ENCODE measurements at places on chromosomes 11 and 22.

- DNase-seq = no peak
These were observed 71.2 kb downstream of the CACNA1I start for GRCh38 chr22:39641660-39642310.

DNA sequence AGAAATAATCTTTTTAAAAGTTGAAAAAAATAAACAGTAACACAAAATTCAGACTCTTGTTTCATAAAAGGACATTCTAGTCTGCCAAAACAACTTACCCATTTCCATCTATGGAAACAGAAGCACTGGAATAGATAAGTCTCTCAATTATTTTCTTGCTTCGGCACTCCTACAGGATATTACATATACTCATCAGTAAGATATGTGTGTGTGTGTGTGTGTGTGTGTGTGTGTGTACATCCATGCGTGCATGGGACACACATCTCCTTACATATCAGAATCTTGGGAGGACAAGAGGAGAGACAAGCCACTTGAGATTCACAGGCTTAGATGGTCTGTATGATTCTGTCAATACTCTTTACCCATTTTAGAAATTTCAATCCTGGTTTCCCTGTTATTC is 144.6 kb downstream of the ATG16L2 start:
- no peak for DNase-seq

DNA sequence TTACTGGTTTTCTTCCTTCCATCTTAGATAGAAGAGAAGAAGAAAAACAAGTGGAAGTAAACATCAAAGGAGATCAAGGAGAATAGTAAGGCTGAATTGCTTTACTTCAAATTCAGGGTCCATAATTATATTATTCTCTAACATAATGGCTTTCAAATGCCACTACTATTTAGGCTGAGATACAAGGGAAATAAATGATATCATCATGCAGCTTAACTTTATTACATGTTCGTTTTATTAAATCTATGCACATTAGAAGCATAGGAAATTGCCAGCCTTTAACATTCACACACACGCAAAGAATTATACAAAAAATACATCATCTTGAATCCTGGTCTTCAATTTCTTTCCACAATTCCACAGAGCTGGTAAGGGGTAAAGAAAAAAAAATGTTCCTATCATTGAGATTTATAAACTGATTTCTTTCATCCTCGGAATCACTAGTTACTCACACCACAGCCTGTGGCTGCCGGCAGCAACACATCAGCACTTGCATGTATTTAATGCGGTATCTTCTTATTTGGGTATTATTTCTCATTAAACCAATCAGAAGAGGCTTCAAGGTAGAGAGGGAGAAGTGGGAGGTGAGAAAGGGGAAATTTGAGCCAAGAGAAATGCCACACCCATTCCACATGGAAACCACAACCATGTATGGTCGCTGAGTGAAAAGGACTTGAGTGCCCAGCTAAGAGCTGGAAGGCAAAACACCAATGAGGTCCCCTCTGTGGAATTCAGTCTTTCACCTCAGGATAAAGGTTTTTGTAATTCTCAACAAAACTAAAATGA is 26.3 kb downstream of the SYTL2 start:
- peak; percentile 67 for DNase-seq

GRCh38 chr22:36027579-36027934 is 1.1 kb downstream of the RBFOX2 start:
- DNase-seq = peak; percentile 43

DNA sequence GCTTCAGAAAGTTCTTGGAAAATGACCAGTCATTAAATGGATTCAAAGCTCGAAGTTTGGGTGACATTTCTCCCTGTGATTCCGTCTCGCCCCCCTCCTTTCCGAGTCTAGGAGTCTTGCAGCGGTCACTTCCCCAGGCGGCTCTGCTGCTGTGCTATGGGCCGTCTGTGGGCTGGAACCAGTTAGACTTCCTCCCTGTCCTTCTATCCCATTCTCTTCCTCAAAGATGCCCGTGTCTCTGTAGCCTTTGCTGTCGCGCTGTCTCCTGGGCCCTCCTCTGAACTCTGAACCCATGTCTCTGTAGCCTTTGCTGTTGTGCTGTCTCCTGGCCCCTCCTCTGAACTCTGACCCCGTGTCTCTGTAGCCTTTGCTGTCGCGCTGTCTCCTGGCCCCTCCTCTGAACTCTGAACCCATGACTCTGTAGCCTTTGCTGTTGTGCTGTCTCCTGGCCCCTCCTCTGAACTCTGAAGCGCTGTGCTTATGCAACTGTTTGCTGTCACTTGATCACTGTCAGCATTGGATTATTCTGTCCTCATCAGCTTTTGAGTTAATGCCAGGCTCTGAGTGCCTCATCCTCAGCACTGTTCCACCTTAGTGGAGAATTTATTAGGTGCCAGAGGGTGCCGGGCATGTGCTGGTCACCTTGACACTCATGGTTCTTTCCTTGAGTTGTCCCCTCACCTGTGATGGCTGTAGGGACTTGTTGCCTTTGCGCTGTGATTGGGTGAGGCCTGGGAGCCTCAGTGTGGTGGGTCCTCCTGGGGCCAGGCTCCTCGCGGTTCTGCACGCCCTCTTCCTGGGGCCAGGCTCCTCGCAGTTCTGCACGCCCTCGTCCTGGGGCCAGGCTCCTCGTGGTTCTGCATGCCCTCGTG is 173.3 kb downstream of the TBC1D22A start:
- DNase-seq = peak; percentile 17

DNA sequence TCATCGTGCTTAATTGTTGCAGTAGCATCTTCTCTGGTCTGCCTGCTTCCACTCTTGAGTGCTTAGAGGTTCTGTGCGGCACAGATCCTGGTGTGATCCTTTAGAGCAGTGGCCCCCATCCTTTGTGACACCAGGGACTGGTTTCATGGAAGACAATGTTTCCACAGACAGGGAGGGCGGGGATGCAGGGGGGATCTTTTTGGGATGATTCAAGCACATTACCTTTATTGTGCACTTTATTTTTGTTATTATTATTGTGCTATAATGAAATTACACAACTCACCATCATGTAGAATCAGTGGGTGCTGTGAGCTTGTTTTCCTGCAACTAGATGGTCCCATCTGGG is 76.8 kb upstream of the SHANK2 start:
- DNase-seq = no peak

GRCh38 chr11:118198370-118198769 is 21.9 kb upstream of the SCN2B start:
- DNase-seq = peak; percentile 91

DNA sequence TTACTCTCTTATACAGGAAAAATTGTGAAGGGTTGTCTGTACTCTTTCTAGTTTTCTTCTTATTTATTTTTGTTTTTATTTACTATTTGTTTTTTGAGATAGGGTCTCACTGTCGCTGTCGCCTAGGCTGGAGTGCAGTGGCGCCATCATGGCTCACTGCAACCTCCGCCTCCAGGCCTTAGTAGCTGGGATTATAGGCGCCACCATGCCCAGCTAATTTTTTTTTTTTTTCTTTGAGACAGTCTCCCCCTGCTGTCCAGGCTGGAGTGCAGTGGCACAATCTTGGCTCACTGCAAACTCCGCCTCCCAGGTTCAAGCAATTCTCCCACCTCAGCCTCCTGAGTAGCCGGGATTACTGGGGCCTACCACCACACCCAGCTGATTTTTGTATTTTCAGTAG is 18.4 kb downstream of the CUL5 start:
- no peak for DNase-seq

DNA sequence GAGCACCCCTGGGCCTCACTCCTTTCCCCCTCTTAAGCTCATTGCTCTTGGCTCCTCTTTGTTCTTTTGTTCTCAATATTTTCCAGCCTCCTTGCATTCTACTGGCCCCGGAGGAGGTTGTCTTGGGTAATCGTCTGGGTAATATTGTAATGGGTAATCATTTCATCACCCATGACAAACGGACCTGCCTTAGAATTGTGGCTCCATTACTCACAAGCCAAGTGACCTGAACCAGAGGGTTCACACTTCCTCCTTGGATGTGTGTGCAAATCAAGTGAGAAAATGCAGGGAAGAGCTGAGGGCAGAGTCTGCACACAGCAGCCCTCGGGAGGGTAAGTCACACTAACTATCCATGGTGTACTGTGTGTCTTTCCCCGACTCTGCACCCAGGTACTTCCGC is 305.0 kb downstream of the BUD13 start:
- no peak for DNase-seq

- DNase-seq = peak; percentile 30
These were observed 1.1 kb upstream of the PLXNB2 start for GRCh38 chr22:50308597-50308935.

GRCh38 chr11:64094463-64095260 is 58.9 kb downstream of the FLRT1 start:
- peak; percentile 87 for DNase-seq

DNA sequence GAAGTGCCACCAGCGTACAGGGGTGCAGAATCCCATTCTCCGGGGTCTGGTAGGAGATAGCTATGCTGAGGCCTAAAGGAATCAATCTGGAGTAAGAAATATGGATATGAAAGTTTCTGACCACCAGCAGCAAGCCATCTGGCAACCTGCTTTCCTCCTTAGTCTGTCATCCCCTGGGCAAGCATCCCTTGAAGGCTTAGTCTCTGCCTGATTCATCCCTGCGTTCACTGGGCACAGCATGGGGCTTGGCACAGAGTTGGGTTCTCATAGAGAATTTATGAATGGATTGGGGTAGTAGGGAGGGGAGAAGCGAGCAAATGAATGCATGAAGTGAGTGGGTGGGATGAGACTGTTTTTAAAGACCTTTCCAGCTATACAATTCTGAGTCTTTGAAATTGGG is 85.8 kb upstream of the NARS2 start:
- DNase-seq = no peak

DNA sequence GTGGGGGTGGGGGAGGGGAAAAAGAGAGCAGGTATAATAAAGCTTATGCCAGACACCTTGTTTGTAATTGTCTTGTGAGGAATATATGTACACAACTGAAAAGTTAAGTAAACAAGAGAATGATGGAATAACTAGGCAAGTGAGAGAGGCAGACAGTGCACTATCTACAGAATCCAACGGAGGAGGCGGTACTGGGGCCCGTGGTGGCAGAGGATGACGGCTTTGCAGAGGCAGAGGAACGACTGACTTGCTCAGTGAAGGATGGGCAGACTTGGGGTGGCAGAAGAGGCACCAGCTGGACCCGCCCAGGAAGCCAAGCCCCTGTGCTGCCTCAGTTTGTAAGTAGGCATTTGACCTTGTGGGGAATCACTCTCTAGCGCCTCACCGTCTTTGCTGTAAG is 297.6 kb downstream of the ST3GAL4 start:
- DNase-seq = no peak

- DNase-seq = no peak
These were observed 9.7 kb downstream of the PITPNM1 start for GRCh38 chr11:67495234-67496005.

- DNase-seq = peak; percentile 71
These were observed 10.1 kb upstream of the HTR3B start for GRCh38 chr11:113894421-113894996.

GRCh38 chr11:12274558-12275197 is 102.7 kb upstream of the PARVA start:
- DNase-seq = no peak

- no peak for DNase-seq
These were observed 17.4 kb downstream of the LUZP2 start for GRCh38 chr11:24514219-24514594.

GRCh38 chr22:32932176-32932575 is 126.0 kb downstream of the SYN3 start:
- no peak for DNase-seq

GRCh38 chr11:132343445-132344175 is 973.2 kb downstream of the NTM start:
- DNase-seq = no peak

DNA sequence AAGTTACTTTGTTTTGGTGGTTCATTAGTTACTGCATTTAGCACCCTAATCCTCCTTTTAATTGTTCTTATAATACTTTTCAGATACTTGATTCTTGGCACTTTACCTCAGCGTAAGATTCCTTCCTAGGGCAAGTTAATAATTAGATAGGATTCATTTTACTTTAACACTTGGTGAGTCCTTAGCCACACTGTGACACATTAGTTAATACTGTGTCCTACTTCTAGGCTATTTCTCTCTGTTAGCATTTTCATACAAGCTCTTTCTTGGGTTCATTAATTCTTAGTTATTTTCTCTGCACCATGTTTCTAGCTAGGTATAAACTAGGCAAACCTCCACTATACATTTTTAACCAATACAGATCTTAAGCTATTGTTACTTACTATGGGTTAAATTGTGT is 16.1 kb downstream of the OR5M3 start:
- no peak for DNase-seq

GRCh38 chr11:106879832-106880546 is 138.3 kb downstream of the GUCY1A2 start:
- DNase-seq = no peak

Measured in OCI-M1 (cell line).